AML-193 (cell line): ENCODE measurements at places on chromosomes 16 and 17.

- DNase-seq = no peak
These were observed 202.4 kb downstream of the SEC14L1 start for GRCh38 chr17:77343031-77343800.

GRCh38 chr16:50534091-50534490 is 14.1 kb upstream of the NKD1 start:
- DNase-seq = no peak

GRCh38 chr17:16199093-16199492 is 16.2 kb downstream of the NCOR1 start:
- no peak for DNase-seq

DNA sequence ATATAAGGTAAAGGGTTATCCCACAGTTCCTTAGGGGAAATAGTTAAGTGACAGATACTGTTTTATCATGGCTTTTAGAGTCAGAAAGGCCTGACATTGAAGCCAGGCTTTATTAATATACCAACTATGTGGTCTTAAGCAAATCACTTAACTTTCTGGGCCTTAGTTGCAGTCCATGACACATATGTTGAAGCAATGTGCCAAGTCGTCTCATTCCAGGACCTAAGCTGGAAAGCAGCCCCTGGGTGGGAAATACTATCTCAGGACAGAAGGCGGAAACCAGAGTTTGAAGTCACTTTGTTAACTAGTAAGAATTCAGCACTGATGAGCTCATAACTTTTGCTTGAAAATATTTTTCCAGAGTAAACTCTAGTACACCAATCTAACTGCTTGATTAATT is 80.0 kb downstream of the USP32 start:
- DNase-seq = no peak

DNA sequence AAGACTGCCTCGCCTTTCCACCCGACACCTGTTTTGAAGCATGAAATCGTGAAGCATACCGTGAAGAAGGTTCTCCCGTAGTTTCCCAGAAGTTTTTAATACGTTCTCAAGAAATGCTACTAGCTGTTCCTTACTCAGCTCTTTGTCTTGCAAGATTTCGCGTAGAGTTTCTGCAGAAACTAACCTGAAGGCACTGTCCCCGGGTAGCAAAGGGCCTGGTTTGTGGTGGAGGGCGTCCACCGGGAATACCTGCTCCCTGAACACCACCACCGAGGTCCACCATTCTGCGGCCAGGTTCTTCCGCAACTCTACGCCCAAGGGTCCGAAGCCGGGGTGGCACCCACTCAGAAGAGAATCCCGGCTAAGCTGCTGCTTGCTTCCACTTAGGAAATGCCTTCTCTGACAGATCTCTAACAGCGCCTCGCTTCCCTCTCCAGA is 487 bp downstream of the POLG2 start:
- peak; percentile 57 for DNase-seq

DNA sequence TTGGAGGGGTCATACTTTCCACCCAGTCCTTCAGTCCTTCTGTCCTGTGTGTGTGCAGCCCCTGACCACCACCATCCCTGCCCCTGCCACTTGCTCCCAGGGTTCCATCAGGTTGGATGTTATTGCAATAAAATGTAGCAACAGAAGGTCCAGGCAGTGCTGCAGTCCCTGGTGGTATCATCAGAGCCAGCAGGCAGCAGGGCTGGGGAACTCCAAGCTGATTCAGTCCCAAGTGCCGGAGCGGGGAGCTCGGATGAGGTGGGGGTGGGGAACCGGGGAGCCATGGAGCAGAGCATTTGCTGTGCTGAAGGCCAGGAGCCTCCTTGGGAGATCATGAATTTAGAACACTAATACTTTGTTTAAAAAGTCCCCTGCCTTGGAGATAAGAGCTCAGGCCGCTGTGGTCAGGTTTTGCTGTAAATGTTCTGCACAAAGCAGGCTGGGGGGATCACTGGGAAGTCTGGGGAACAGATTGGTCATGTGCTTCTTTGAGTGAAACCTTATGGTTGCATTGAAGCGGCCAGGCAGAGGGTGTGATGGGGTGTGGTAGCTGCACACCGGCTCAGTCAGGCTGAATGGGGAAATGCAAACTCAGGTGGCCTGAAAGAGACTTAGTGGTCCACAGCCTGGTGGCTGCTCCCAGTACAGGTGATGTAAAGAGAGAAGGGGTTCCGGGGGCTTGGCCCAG is 225.9 kb downstream of the SEC14L1 start:
- DNase-seq = no peak

DNA sequence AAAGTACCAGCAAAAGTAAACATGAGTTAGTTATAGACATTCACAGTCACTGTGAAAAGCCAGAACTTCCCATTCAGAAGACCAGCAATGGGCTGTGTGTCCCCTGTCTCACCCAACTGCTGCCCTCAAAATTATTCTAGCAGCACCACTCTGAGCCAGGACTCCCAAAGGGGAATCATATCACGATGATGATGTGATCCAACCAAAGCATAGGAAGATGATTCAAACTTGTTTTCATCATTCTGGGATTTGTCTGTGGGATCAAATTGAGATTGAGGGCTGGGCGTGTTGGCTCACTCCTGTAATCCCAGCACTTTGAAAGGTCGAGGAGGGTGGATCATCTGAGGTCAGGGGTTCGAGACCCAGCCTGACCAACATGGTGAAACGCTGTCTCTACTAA is 6.4 kb upstream of the NAT9 start:
- DNase-seq = no peak

GRCh38 chr17:29625037-29625750 is 2.5 kb upstream of the CORO6 start:
- DNase-seq = no peak

- DNase-seq = no peak
These were observed 9.0 kb downstream of the STAT5B start for GRCh38 chr17:42266918-42267766.

- no peak for DNase-seq
These were observed 5.3 kb downstream of the GPS1 start for GRCh38 chr17:82056729-82057621.

- DNase-seq = no peak
These were observed 600.5 kb upstream of the RBFOX1 start for GRCh38 chr16:6732166-6732565.

DNA sequence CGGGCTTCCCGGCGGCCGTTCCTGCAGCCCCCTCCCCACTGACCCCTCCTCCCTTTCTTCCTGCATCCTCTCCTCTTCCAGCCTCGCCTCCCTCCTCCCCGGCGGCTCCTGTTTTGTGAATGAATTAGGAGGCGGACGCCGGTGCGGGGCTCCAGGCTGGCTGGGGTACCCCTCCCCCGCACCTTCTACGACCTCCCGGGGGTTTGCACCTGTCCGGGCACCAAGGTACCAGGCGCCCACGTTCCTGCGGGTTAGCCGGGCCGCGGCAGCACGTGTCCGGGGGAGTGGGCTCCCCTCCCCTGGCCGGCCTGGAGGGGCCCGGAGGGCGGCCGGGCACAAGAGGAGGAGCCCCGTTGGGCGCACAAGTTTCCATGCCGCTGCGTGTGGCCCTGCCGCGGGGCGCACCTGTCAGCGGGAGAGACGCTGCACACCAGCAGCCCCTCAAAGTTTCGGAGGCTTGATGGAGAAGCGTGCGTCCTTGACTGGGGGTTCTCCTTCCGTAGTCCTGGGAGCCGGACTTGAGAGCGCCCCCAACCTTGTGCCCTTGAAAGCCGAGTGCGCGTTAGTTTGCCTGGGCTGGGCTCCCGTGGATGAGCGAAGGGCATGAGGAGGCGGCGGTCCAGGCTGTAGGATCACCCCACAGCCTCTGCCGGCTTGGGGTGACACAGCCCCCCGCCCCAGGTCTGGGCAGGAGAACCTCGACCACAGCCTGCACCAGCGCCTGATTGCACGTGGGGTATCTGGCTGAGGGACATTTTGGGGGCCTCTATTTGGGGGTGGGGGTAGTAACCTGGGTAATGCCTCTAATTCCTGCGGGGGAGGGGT is 1.2 kb downstream of the HAS3 start:
- no peak for DNase-seq

DNA sequence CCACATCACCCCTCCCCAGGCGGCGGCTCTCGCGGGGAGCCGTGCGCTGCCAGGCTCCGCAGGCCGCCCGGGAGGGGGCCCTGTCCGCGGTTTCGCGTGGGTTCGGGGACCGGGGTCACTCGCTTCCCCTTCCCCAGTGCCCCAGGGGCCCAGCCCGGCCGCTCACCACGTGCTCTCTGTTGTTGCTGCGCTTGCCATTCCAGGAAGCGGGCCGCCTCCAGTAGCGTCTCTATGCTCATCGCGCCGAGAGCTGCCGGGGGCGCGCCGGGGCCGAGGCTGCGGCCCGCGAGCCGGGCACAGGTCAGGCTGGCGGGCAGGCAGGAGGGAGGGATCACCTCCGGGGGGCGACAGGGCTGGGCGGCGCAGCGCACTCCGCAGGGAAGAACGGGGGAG is 390 bp downstream of the MNT start:
- DNase-seq = no peak

GRCh38 chr16:3015865-3016521 is 2.0 kb downstream of the CLDN6 start:
- DNase-seq = no peak

DNA sequence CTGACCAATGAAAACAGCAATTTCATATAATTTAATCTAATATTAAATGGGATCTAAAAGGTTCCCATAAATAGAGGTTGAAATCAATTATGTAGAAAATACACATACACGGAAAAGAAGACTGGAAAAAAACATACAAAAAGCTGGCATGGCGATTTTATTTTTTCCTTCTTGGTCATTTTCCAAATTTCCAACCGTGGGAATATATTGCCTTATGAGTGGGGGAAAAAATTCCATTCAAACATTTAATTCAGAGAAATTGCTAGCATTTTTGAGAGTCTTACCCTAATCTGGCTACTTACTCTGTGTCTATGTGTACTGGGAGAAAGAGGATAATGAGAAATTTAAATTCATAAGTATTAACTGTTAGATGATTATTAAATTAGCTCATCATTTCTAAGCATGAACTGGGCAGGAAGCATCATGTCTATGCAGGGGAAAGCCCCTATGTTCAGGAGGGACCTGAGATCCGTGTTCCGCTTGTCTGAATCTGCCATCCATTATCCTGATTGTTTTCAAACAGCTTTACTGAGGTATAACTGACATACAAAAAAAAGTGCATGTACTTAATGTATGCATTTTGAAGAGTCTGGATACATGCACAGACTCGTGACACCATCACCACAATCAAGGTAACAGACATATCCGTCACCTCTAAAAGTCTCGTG is 145.2 kb downstream of the XYLT1 start:
- DNase-seq = no peak

- no peak for DNase-seq
These were observed 68.7 kb downstream of the TTC19 start for GRCh38 chr17:16068323-16068722.

DNA sequence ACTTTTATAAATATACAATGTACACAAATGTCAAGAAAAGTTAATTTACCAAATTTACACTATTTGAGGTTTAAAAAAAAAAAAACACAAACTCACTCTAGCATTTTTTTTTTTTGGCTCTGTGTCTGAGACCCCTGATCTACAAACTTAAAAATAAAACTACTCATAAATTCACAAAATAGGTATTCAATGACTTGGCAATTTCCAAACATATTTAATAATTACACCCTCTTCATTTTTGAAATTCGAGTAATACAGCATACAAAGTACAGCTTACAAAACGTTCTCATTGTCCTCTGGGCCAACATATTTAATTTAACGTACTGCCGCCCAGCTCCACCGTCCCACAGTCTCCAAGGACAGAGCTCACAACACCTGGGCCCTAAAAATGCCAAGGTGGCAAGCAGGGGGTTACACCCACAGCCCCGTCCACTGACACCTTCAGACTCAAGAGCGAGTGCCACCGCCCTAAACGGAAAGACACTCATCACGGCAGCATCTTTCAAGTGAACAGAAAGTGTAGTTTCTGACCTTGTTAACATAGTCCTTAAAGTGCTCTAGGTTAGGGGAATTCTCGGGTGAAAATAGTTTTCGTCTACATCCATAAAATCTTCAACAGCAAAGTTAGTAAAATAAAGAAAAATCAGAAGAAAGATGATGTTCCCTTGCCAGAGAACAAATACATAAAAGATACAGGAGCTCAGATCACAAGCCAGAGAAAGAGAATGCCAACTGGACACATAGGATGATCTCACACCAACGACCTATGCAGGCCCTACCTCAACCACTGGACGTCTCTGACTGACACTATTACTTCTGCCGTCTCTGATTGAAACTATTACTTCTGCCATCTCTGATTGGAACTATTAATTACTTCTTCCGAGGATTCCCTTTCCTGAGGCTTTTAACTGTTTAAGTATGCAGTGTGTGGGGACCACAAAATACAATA is 4.2 kb downstream of the ADCY9 start:
- peak; percentile 4 for DNase-seq

- DNase-seq = no peak
These were observed 5.7 kb upstream of the TMEM238L start for GRCh38 chr17:10809605-10810004.

GRCh38 chr16:48454051-48454450 is 68.8 kb upstream of the SIAH1 start:
- no peak for DNase-seq

- DNase-seq = no peak
These were observed 1147.3 kb upstream of the GOT2 start for GRCh38 chr16:59881376-59881775.

DNA sequence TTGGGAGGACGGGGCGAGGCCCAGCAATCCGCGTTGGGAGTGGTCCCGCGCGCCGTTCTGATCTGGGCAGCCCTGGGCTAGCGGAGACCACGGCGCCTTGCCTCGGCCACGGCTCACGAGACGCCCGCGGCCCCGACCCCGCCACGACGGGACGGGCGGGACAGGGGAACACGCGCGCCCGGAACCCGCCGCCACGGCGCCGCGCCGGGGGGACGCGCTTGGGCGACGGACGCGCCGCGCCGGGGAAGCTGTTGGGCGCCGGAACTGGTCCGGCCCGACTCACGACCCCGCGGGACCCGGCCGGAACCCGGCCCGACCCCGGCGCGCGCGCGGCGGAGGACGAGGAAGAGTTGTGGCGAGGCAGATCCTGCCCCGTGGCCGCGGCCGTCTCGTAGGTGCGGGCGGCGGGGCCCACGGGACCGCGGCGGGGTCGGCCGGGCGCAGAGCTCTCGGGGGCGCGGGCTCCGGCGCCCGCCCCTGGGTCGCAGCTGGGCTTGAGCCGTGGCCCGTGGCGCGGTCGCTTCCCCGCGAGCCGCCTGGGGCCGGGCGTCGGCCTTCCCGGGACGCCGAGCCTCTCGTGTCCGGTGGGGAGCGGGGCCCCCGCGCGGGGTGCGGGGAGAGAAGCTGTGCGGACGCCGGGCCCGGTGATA is at the start of gene ACSF3:
ACSF3 (plus strand) TSS at position 251 of the 650 bp plus-strand sequence. CDS start 6,830 bp downstream, outside the sequence.
- no peak for DNase-seq

GRCh38 chr16:12964461-12964860 is 63.1 kb downstream of the SHISA9 start:
- no peak for DNase-seq

DNA sequence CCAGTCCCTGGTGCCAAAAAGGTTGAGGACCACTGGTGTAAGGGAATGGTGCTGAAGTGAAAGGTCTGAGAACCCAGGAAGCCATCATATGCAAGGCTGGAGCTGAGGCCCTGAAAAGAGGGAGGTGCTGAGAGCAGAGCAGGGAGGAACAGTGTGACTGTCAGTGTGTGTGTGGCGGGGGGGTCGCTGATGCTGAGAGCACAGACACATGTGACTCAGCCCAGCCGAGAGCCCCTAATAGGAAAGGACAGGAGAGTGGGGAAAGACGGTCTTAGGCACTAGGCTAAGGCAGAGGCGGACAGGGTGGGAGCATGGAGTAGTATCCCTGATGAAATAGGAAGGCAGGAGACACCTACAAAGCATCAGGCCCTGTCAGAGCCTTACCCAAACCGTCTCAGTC is 1.2 kb downstream of the B9D1 start:
- DNase-seq = no peak
